Activated T-helper 1 cell treated with Interleukin-2 at 50 U/mL for 16 hours (primary cell): ENCODE measurements at places on chromosomes 12 and 14.

DNA sequence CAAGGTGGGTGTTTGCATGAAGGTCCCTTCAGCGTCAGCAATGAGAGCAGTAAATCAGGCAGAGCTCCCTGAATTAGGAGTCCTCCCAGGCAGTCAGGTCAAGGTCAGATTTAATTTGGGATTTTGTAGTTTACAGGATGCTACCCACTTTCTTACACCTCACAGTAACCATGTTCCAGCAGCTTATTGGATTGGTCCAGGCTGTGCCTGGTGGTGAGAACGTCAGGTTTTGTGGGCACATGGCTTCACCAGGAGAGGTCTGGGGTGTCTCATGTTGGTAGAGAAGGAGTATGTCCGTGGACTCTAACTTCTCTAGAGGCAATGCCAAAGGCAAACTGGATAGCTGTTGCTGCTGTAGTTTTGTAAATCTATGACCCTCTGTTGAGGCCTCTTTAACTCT lies 158.3 kb downstream of the CACNA1C start:
- no peak for DNase-seq

- no peak for DNase-seq
These were observed 87.1 kb downstream of the TMEM260 start for GRCh38 chr14:56666716-56667115.

DNA sequence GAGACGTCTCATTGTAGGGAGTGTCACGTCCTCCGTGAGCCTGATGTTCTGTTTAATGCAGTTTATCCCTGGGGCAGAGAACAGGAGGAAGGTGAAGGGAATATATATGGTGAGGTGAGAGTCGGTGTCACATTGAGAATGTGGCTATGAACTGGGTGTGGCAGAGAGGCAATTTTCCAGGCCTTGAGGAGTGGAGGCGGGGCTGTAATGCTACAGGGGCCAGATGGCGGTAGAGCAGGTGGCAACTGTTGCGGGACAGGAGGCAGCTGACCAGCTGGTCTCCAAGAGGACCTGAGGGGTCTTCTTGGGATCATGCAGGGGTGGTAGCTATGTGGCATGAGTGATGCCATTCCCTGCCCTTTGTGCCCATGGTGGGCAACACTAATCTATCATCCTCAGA lies 59.6 kb downstream of the CACNA1C start:
- DNase-seq: no peak

DNA sequence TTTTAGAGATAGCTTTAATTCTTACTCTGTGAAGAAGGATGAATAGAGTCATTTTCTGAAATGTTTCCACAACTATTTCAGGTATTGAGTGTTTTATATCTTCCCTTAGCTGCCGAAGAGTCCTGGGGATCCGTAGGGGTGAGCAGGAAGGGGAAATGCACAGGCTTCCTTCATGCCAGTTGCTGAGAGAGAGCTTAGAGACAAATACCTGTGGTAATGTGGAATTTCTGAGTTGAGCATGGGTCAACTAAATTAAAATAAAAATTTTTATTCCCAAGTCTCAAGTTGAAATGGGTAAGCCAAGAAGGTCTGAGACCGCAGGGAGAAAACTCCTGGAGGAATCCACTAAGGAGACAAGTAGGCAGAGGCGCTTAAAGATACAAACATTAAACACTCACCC lies 185.7 kb downstream of the DAD1 start:
- no peak for DNase-seq

DNA sequence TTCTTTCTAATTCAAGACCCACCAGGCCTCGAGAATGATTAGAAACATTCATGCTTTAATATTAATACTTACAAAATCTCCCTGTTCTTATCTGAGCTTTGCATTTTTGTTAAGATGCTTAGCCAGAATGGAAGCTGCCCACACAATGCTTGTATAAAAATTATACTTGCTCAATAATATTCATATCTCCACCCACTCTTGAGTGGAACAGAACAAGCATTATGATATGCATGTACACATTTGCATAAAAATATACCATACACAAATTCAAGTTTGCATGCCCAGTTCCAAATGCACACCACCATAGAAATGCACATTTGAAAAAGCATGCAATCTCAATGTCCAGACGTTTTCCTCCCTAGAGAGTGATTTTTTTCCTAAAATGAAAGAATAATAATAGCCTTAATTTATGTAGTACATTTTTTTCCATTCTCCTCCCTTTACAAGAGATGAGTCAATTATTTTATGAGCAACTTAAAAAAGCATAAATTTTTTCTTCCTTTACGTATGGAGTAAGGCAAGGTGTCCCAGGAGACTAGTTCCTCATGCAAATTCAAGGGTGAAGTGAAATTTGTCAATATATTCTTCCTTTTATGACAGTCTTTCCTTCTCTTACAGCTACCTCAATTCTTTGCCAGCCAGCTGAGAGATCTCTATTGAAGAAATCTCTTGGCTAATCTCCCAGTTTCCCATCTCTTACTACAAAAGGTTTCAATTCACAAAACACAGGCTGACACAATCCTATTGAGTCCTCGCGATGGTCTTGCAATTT lies 313.1 kb upstream of the GARIN6 start:
- DNase-seq: no peak

DNA sequence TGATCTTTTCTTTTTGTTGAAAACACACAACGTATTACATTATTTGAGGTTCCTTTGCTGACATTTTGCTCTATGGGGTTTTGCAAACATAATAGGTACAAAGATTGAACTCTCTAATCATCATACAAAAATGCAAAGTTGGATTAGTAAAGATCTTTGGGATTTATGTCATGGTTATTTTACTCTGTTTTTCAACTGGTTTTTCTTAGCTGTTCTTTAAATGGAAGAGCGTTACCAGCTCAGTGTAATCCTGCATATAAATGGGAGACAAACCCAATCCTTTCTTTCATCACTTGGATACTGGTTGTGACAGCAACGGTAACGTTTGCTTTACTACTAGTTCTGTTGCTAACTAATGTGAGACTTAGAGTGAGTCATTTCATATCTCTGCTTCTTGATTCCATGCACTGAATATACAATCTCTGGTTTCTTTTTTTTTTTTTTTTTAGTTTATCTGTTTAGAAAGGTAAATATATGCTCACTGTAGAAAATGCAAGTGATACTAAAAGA lies 104.9 kb upstream of the NOVA1 start:
- no peak for DNase-seq

DNA sequence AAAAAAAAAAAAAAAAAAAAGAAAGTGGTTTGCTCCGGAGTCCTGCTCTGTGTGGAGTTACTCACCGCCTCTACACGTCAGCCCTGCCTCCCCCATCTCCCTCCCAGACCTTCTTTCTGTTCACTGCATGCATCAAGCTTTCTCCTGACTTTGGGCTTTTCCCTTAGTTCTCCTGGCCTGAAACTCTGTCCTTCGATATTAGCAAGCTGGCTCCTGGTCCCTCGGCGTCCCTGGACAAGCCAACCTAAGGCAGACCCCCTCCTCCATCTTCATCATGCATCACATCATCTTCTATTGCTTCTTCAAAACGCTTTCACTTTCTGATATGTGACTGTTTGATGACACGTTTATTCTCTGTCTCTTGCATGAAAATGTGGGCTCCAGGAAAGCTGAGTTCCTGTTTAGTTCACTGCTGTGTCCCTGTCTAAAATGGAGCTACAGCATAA lies 40.6 kb downstream of the SLC15A4 start:
- no peak for DNase-seq

- no peak for DNase-seq
These were observed 62.2 kb downstream of the PTPN11 start for GRCh38 chr12:112480931-112481330.

DNA sequence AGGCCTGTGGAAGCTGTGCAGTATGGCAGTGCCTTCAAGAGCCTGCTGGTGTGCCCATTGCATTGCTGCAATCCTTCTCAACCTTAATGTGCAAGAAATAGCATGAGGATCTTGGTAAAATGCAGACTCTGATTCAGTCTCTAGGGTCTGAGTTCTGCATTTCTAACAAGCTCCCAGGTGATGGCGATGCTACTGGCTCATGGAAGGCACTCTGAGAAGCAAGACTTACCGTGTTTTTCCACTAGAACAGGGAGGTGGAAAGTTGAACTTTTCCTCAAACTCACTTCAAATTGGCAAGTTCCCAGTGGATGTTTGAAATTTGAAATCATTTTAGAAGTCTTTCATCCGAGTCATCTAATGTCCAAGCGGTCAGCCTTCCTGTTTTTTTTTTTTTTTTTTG lies 55.5 kb downstream of the MYRFL start:
- no peak for DNase-seq

GRCh38 chr14:20428802-20429201 lies 7.2 kb downstream of the KLHL33 start:
- DNase-seq: no peak

DNA sequence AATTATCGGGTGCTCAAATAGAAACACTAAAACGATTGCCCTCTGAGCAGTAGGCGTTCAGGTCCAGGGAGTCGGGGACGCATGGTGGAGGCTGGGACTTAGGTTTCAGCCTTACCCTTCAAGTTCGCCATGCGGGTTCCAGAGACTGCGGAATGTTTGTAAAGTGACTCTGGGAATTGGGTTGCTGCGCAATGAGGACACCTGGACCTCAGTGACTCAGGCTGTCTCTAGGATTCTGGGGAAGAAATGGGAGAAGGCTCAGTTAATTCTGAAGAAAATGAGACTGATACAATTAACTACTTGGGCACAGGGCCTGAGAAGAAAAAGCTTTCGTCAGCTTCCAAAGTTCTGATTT lies 1.1 kb downstream of the LGALS3 start:
- DNase-seq: no peak

DNA sequence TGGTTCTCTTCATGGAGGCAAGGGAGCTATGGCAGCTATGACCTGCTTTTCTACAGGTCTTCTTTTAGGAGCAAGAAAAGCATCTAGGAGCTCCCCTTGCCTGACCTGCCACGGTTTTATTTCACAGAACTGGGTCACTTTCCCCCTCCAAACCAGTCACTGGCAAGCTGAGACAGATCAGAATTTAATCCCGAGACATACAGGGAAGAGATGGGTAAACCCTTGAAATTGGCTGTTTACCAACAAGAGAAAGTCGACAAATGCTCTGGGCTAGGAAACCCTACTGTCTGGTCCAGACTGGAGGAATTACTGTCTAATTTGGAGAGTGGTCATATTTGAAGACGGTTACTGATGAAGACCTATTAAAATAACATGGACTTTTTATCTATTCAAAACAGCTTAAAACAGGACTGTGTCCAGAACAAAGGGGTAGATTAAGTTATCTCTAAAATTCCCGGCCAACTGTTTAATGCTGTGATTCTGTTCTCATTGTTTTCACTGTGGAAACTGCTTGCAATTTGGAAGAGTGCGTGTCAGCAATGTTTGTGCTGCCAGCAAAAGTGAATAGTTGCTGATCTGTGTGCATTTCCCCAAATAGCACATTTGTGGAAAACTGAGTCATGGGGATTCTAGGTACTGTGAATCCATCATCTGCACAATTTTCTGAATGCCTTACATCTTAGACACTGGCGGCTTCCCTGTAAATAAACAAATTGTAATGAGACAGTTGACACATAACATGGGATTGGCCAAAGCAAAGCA lies 73.4 kb upstream of the EEA1 start:
- no peak for DNase-seq

DNA sequence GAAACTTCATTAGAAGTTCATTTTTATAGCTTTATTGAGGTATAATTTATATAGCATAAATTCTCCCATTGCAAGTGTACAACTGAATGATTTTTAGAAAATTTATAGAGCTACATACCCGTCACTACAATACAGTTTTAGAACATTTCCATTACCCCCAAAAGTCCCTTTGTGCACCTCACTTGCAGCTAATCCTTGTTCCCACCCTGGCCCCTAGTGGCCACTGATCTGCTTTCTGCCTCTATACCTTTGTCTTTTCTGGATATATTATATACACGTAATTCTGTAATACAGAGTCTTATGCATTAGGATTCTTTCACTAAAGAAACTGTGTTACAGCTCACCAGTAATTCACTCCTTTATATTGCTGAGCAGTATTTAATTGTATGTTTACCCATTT lies 145.1 kb upstream of the DIO2 start:
- no peak for DNase-seq

DNA sequence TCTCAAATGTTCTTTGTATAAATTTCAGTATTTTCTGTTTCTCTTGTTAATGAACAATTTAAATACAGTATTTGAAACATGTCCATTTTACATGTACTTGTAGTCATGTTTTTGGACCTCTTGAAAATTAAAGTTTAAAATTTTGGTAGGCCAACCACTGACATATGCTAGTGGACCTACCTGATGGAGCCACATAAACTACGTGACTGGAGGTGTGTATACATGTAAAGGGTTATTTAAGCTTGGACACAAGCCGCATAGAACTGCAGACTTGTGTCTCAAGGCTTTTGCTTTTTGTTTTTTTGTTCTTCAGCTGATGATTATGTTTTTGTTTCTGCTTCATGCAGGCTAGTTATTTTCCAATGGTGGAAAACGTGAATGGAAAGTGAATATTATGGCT lies 568.5 kb upstream of the MDGA2 start:
- no peak for DNase-seq

- no peak for DNase-seq
These were observed 245.4 kb upstream of the KRR1 start for GRCh38 chr12:75756771-75757170.

- no peak for DNase-seq
These were observed 69.4 kb downstream of the ACSM4 start for GRCh38 chr12:7373226-7373625.

- no peak for DNase-seq
These were observed 74.2 kb downstream of the FZD10 start for GRCh38 chr12:130236446-130236845.

GRCh38 chr14:90140956-90141316 lies 79.1 kb downstream of the KCNK13 start:
- DNase-seq: no peak

DNA sequence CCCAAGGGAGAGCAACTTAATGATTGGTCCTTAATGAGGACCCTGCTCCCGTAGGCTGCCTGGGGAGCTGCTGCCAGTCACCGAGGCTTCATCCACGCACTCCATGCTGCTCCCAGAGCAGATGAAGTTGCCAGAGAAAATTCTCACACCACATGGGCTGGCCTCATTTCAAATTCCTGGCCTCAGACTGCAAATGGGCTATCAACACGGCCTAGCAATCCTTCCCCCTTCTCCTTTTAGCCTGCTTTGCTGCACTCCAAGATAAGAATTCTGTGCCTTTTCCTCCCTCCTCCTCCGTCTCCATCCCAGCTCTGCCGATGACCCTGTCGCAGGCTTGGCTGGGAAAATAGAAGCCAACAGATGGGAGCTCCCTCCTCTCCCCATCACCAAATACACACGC lies 10.8 kb upstream of the DGLUCY start:
- no peak for DNase-seq

- DNase-seq: no peak
These were observed 234.7 kb upstream of the TBX3 start for GRCh38 chr12:114918535-114919233.

DNA sequence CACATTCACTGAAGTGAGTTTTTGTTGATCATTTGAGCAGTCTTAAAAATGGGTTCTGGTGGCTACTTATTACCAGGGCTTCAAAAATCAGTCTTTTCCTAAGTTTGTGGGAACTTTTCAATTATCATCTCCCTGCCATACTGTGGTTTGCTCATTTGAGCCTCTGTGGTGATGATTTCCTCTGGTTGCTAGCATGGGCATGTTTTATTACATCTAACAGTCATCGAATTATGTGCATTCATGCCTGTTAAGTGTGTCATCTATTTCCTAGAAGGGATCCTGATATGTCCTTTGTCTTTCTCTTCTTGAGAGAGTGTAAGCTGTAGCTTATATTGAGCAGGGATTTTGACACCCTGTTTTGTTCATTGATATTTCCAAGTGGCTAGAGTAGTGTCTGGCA lies 116.8 kb downstream of the WIF1 start:
- DNase-seq: no peak
